ENCODE measurements at places on chromosomes 3 and 15.

DNA sequence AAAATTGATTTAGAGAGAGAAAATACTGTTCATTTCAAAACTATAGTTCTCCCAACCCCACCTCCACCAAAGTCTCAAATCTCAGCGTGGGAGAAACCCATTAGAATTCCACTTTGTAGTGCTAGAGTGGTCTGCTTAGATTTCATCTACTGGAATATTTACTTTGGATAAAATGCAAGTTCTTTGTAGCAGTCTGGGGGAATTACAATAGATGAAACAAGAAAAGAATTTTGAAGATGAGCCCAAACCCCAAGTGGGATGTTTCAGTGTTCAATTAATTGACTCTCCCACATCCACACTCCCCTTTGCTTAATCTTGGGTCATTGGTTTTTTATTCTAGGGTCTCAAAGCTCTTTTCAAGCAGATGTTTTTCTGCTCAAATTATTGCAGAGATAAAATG, 97.8 kb downstream of the RPL22L1 start:
- DNase-seq: no peak

DNA sequence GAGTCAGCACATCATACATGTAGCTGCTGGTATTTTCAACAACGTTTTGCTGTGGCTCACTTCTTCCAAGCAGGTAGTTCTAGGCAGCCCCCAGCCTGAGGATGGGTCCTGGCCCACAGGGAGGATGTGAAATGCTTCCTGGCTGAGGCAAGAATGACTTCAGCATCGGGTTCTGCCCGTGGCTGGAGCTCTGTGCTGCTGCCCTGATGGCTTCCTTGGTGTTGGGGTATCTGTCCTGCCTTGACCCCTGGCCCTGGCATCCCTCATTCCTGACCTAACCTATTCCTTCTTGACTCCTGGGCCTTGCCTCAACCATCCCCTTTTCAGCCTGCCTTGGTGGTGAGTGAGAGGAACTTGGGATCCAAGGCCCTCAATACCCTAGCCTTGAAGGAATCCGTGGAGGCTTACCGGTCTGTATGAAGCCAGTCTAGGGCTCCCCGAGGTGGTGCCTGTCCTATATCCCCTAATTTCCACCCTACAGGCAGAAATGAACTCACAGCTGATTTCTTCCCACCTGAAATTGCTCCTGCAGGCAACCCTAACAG, 300.6 kb downstream of the TLE3 start:
- DNase-seq: no peak

- DNase-seq: no peak
These were observed 677.0 kb downstream of the PLOD2 start for GRCh38 chr3:145483992-145484391.

GRCh38 chr3:177589911-177590381, 392.7 kb upstream of the TBL1XR1 start:
- DNase-seq: no peak

DNA sequence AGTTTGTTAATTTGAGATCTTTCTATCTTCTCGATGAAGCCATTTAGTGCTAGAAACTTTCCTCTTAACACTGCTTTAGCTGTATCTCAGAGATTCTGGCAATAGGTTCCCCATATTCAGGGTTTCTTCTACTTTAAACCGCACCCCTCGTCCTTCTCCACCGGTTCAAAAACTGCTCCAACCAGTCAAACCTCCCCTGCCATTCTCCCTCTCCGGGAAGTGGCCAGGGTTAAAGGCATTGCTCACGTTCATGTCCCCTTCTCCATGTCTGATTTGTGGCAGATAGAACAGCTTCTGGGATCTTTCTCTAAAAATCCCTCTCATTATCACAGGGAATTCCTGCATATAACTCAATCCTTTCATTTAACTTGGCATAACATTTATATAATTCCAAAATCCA, 14.4 kb downstream of the ALDH1L1 start:
- DNase-seq: no peak
